ENCODE measurements at places on chromosomes 7 and 10. TPM values are rescaled to one million over a fixed set of nuclear protein-coding genes. Genes with fewer than 3 reads are reported as not detected.

DNA sequence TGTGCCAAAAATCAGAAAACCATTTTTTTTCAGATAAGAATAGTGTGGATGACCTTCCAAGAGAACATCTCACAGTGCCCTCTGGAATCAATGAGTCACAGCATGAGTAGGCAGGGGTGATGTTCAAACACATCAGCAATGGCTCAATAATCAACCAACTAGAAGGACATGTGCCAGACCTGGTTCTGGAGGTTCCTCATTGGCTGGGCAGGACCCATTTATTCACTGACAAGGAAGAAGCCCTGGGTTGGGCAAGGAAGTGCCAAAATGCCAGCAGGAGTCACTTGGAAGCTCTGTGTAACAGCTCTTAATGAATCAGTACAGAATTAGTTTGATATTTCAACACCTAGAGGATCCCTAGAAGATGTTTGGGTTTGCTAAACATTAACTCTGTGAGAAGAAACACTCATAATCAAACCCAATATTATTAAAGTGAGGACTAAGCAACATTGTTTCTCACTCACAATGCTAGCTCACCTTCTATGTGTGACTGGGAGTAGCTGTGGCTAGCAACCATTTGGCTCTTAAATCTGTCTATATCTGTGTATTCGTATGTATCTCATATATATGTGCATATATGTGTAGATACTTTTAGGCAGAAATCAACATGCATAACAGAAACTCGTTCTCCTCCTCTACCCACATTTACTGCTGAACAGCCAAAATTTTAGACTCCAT lies 72.3 kb upstream of the APBB1IP start:
- peak; percentile 25 for DNase-seq

GRCh38 chr7:74412056-74412455 lies 41.6 kb upstream of the GTF2IRD1 start:
- no peak for DNase-seq

DNA sequence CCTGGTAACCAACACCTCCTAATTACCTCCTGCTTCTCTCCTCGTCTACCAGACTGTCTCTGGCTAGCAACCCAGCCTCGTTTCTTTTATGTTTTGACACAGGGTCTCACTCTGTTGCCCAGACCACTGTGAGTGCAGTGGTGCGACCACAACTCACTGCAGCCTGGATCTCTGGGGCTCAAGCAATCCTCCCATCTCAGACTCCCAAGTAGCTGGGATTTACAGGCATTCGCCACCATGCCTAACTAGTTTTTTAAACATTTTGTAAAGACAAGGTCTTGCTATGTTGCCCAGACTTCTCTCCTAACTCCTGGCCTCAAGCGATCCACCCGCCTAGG lies 10.2 kb downstream of the TNRC18 start:
- DNase-seq: no peak

GRCh38 chr10:132933308-132934042 lies 8.9 kb downstream of the CFAP46 start:
- no peak for DNase-seq

Gene TMEM184A
- 1.5 TPM for total RNA-seq

DNA sequence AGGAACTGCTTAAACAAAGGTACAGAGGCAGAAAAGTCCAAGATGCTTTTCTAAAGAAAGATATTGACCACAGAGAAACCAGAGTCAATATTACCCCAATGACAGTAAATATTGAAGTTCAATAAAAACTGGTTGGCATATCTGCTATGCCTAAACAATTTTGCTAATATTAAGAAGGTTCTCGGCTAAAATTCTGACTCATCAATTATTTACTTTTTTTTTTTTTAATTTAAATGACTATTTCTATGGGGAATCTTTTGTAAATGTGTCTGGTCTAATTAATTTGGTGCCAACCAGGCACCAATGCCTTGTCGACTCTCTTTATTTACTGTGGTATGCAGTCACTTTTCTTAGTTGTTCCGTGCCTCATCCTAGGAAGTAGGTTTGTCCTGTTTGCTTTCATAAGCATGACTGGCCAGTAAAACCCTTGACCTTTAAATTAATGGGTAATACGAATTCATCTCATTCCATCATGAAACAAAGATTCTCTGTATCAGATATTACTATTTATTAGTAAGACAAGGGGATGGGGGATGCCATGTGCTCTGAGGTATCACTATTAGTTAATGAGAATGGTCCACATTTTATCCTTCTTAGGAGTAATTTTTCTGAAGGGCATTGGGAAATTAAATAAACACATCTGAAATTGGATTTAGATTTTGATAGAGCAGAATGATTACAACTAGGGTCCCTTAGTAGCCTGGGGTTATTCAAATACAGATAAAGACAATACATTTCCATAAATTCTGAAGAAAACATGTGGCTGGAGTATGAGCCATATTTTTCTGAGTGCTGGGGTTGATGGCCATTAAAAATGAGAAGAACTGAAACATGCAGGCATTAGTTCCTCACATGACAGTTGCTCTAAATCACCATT lies 154.4 kb downstream of the VTI1A start:
- no peak for DNase-seq

DNA sequence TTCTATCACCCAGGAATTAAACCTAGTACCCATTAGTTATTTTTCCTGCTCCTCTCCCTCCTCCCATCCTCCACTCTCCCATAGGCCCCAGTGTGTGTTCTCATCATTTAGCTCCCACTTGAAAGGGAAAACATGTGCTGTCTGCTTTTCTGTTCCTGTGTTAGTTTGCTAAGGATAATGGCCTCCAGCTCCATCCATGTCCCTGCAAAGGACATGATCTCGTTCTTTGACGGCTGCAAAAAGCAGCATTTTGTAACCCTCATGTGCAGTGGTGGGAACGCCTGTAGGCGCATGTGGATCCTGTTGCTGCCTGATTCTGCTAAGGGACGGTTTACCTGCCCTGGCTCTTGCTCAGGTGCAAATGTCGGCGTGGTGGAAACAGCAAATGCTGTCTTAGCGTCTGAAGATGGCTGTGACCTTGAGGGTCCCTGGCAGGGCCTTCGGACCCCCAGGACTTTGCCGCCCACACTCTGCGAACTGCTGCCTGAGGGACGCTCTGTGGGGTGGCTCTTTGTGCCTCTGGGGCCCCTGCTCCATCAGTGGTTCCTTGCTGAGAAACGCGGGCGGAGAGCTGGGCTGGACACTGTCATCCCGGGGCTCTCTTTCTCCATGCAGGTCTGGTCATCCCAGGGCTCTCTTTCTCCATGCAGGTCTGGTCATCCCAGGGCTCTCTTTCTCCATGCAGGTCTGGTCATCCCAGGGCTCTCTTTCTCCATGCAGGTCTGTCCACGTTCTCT lies 5.6 kb upstream of the MTG1 start:
- DNase-seq: peak; percentile 23

DNA sequence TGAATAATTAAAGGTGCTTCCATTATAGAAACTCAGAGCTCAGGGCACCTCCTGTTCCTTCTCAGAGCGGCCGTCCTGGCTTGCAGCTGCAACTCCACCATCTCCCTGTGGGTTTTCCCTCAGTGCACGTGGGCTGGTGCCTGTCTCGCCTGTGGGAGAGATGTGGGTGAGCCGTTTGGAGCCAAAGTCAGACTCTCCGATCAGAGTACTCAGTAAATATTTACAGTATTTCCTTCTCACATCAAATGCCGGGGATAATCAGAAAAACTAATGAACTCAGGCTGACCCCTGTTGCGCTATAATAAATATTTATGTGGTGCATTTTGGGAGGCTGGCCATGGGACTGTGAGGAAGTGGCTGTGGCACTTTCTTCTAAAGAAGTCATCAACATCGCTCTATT lies 155.8 kb upstream of the HABP2 start:
- DNase-seq: no peak

- no peak for DNase-seq
Measured at GRCh38 chr7:69769826-69770225, 171.6 kb downstream of the AUTS2 start.

Gene GBX1
- not detected for total RNA-seq

Gene SH3PXD2A
- 5.8 TPM for total RNA-seq

Gene EPHB4
- 37.1 TPM for total RNA-seq

GRCh38 chr10:33034931-33035330 lies 76.9 kb upstream of the ITGB1 start:
- no peak for DNase-seq

Gene CPA5
- total RNA-seq: not detected

Gene MPP7
- total RNA-seq: 0.27 TPM

DNA sequence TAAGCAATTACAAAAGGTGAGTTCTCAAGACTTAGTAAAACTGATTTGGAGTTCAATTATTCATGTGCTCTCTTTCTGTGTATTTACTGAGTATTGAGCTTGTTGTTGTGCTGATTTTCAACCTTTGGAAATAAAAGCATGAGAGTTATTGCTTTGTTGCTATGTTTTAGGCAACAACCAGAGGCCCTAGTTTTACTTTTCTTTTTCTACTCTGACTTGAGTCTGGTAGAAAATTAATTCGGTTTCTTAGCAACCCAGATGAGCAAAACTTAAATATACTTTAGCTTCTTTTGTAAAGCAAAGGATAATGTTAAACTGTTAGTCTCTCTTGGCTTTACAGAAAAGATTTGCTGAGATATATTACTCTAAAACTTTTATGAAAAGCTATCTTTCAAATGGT lies 66.4 kb upstream of the SCIN start:
- no peak for DNase-seq

DNA sequence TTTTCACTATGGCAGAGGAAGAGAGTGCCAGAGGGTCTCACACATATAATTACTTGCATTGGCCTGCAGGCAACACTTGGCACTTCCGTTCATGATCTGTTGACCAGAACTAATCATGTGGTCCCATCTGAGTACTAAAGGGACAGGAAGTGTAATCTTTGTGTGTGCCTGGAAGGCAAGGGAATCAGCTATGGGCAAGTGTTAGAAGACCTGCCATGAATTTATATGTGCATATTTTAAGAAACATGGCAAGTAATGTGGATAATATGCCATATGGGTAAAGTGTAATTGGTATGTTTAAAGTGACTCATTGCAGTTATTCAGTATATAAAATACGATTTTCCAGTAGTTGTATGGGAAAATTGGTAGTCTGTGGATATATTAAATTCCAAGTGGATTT lies 46.1 kb downstream of the CCSER2 start:
- no peak for DNase-seq

Gene TRIM50
- total RNA-seq: not detected

DNA sequence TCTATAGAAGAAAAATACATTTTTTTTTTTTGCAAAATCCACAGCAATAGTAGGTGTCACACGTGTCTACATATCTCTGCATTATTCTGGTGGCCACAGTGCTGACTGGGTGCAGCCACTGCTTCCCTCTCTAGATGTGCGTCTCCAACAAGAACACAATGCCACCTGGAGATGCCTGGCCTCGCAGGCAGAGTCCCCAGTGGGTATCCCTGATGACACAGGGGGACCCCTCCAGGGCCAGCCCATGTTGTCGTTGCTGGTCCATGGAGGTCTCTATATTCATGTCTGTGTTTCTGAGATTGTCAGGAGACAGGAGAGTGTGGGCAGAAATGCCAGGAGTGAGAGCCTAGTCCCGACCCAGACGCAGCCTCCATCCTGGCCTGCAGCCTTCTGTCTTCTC lies 345.9 kb upstream of the SHH start:
- no peak for DNase-seq

Gene HOXA4
- total RNA-seq: 1.3 TPM

DNA sequence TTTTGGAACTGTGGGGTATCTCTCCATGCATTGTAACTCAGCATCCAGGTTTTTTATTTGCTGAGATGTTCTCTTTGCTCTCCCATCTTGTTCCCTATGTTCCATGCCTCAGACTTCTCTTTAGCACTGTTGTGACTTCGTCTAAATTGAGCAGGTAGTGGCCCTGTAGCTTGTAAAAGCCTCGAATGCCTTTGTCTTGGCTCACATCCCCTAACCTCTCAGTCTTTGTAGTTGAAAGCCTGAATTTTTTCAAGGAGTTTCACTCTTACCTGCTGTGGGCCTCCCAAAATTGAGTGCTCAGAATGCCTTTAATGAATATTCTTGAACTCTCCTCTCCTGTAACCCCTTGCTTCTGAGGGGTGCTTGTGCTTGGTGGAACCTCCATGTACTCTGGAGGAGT lies 1137.3 kb downstream of the REEP3 start:
- no peak for DNase-seq

DNA sequence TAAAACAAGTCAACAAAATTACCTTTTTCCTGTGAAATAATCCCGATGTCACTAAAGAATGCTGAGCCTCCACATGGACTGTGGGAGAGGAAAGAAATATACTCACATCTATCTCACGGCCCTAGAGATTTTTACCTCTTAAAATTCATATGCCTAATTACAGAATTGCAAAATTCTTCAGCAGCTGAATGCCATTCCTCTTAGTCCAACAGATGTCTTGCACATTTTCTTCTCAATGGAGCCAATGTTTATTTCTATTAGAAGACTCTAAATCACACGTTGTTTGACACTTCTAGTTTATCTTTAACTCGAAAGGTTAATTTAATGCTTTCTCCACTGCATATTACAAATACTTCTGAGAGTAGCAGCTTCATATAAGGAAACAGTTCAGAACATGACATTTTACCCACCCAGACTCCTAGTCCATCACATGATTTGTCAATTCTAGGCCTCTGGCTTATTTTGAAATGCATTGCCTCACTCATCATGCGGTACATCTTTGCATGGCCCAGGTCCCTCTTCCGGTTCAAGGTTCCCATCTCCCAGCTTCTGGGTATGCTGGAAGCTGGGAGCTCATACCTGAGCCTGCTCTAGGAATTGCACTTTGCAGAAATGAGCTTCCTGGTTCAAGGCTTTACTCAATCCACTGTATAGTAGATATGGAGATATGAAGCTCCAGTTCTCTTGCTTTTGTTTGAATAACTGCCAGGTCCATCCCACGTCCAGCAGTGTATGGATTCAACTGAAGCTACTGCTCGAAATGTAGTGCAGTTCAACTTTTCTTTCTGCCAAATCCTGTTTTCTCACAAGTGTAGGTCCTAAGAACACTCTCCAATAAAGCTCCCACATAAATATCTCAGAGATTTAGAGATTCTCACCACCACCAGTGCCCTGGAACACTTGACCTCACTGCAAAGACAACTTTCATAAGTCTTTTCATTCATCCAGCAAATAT lies 306.2 kb downstream of the GPR37 start:
- DNase-seq: no peak

GRCh38 chr7:131424219-131424822 lies 96.6 kb downstream of the MKLN1 start:
- peak; percentile 46 for DNase-seq

Gene TCERG1L
- total RNA-seq: not detected

DNA sequence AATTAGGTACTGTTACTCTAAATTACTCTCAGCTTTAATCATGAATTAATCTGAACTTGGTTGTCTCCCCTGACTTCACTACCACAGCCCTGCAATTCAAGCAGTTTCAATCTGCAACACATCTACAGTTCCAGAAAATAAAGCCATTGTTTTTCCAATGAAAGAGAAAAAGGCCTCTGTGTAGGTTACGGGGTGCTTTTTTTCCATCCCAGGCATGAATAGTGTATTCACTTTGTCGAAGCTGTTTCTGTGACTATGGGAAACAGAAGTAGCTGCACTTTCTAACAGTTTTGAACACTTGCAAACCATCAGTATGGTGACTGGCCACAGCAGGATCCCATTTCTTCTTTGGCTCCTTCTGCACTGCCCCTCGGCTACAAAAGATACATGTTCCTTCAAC lies 460.2 kb downstream of the GRM8 start:
- DNase-seq: no peak

GRCh38 chr10:118595598-118596425 lies at the start of gene PRLHR:
Gene PRLHR, minus strand, starts transcription at chr10:118595648. Its CDS starts 404 bp downstream, at chr10:118595244.
- DNase-seq: no peak
